Fibroblast of skin of left quadriceps (primary cell): ENCODE measurements at places on chromosomes 7 and 10.

DNA sequence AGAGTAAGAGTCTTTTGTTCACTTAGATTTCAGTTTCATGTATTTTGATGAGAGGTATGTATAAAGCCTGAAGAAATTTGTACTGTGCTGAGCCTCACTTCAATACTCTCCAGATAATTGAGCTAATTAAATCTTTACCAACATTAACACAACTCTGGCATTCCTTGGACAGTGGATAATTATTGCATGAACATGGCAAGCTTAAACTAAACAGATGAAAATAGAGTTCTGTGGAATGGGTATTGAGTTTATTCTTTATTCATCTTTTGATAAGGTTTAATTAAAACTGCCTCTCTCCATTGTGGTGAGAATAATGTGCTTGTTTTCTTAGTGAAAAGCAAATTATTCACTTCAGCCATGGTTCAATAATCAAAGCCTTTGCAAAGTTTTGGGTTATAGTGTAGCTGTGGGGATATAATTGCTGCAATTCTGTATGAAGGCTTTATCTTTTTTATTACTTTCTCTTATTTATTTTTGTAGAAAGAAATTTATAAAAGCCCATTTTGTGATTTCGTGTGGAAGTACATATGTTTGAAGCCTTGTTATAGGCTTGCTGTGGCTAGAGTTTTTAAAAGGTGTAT is 126.4 kb upstream of the FZD1 start:
- no peak for DNase-seq

GRCh38 chr7:2220954-2221353 is 11.8 kb downstream of the MAD1L1 start:
- no peak for DNase-seq

- DNase-seq = no peak
These were observed 173.3 kb downstream of the SLIT1 start for GRCh38 chr10:97012470-97012869.

GRCh38 chr7:25752967-25753791 is 398.8 kb upstream of the NFE2L3 start:
- no peak for DNase-seq

- peak; percentile 43 for DNase-seq
These were observed 406.5 kb downstream of the SUGCT start for GRCh38 chr7:40541336-40541735.

DNA sequence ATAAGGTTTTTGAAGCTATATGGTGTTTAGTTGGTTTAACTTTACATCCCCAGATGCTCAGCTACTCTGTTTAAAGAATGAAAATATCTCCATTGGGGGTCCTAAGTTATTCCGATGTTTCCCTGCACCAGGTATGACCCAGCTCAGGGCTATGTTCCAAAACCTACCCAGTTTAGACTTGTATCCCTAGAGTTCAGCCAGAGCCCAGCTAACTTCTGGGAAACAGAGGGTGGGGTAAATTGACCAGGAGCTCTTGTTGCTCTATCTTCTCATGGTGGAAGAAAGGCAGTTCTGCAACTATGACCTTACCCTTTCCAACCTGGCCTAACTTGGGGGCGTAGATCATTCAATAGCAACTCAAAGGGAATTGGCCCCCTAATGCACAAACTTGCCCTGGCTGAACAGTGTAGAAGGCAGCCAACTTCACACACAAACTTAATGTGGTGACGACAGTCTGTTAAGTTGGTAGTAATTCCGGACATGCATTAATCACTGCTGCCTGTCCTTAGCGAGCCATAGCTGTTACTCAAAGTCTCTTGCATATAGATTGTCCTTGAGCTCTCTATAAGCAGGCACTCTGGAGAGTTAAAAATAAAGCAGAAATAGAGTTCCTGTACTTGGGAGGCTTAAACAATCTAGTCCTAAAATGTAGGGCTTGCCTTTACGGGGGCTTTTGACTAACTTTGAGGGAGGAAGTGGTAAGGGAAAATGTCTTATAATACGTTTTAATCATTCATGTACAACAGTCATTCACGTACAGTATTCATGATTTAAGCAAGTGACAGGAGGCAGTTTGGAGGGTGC is 5.3 kb upstream of the ZNRF2 start:
- DNase-seq = no peak

DNA sequence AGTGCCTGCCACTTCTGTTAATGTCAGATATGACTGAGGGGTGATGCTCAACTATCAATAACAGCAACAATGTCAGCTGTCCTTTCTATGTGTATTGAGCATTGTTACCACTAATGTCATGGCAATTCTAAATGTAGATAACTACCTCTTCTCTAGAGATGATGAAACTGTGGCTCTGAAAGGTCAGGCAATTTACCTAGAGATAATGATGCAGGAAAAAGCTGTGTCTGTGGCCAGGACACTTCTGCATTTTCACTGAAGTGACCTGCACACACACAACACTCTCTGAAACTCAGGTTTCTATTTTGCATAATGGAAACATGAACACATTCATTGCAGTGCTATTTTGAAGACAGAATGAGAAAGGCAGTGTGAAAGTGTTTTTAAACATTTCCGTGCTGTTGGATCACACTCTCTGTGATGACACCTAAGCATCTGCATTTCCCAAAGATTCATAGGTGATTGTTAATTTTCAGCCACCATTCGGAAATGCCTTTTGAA is 148.2 kb downstream of the KCND2 start:
- no peak for DNase-seq

DNA sequence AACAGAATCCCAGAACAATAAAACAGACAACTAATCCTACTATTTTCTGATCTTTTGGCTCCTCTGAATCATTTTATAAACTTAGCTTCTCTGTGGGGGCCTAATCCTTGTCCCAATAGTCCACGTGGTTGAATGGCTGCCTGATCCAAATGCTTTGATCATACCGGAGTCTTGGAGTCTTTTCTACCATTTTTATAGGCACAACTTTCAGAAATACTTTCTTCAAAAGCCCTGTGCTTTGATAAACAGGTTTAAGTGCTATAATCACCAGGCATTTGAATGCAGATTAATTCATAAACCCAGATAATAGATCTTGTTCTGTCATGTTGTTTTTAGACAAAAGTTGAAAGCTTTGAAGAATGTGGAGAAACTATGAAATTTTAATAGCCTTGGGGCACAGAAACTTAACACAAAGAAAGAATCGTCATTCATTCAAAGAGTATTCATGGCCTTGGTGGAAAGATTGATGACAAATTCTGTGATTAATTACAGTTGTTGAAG is 163.7 kb downstream of the AHR start:
- peak; percentile 9 for DNase-seq

DNA sequence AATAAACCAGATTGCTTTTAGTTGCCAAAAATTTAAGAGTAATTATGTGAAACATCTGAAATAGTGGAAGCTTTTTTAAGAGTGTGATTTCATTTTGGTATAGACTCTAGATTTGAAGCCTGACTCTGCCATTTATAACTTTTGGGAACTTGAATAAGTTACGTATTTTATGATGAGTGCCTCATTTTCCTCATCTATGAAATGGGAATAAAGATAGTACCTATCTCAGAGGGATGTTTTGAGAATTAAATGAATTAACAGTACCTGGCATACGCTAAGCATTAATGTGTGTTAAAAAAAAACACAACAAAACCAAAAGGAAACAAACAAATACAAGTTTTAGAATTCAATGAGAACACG is 12.9 kb downstream of the PRKAR2B start:
- no peak for DNase-seq

GRCh38 chr7:47149208-47149839 is 432.6 kb downstream of the TNS3 start:
- DNase-seq = no peak

- peak; percentile 73 for DNase-seq
These were observed 137.2 kb upstream of the IGFBP3 start for GRCh38 chr7:46058086-46058823.

- no peak for DNase-seq
These were observed 150.3 kb downstream of the LRRTM3 start for GRCh38 chr10:67076144-67076543.

GRCh38 chr10:20302033-20302432 is 485.8 kb downstream of the PLXDC2 start:
- no peak for DNase-seq

- DNase-seq = no peak
These were observed 4.1 kb upstream of the CALML5 start for GRCh38 chr10:5503477-5503835.

DNA sequence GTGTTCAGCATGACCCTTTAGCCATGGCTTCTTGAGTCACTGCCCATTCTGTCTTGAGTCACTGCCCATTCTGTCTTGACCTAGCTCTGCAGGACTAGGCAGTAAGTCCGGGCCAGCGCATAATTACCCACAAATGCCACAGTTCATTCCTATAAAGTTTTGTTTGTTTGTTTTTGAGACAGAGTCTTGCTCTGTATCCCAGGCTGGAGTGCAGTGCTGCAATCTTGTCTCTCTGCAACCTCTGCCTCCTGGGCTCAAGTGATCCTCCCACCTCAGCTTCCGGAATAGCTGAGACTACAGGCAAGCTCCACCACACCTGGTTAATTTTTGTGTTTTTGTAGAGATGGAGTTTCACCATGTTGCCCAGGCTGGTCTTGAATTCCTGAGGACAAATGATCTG is 32.7 kb upstream of the TARP start:
- DNase-seq = no peak

DNA sequence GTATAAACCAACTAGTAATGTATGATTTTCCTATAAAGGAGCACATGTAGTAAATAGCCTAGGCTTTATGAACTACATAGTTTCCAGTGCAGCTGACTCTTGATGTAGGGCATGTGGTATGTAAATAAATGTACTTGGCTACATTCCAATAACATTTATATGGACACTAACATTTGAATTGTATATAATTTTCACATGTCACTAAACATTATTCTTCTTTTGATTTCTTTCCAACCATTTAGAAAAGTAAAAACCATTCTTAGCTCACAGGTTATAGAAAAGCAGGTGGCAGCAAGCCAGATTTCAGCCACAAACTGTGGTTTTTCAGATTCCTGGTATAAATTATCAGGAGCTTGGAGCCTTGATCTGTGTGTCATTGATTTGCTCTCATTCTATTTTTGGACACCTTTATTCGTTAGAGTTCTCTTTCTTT is 1182.0 kb downstream of the CNTNAP2 start:
- peak; percentile 75 for DNase-seq

GRCh38 chr7:105680505-105681187 is 99.4 kb upstream of the EFCAB10 start:
- no peak for DNase-seq

DNA sequence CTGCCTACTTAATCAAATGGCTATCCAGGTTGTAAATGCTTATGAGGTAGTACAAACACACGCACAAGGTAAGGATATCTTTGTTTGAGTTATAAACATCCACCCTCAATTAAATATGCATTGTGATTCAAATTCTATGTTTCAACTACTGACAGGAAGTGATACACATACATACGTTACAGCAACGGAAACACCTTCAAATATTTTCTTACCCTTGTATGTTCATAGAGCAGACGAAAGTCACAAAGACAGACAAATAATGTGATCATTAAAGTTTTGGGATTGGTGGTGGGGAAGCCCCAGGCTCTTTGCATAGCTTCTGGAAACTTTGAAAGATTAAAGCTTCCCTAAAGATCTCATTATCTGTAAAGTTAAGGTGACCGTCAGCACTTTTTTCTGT is 521.0 kb downstream of the PARD3 start:
- no peak for DNase-seq

GRCh38 chr10:28681291-28681763 is 4.0 kb downstream of the BAMBI start:
- no peak for DNase-seq

- no peak for DNase-seq
These were observed 189.9 kb upstream of the ADO start for GRCh38 chr10:62614389-62615157.

DNA sequence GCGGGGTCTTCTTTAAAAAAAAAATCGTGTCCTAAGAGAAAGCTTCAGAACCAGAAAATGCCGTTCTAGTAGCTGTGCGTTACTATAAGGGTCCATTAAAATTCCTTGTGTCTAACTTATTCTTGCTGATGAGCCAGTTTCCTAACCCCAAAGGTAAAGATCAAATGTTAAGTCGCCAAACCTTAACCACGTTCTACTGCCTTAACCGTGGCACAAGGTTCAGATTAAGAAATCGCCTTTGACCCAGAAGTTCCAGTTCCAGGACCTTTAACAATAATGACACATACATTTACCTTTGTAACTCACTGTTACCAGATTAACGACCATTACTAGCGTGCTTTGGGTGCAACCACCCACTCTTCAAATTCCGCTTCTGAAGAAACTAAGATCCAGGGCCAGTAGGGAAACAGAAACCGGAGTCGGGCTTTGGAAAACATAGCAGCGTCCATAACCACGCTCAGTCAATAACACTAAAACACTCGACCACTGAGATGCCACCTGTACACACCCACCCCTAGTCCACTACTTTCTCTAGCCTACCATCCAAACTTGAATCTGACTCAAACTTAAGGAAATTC is 620 bp downstream of the BET1 start:
- no peak for DNase-seq

GRCh38 chr10:130140425-130140824 is 4.2 kb downstream of the GLRX3 start:
- no peak for DNase-seq

DNA sequence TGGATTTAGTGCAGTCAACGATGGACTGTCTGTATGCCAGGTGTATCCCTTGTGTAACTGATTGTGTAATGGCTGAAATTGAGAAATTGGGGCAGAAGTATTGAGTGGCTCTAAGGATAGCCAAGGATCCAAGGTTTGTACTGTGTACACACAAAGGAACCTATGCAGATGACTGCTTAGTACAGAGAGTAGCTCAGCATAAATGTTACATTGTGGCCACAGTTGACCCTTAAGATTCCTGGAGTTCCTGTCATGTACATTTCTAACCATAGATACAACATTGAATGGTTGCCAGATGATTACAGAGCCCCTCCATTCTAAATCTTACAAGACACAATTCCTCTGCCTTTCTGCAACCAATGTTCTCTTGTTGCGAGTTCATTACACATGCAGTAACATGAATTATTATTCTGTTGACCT is 25.3 kb downstream of the CCDC126 start:
- peak; percentile 34 for DNase-seq

DNA sequence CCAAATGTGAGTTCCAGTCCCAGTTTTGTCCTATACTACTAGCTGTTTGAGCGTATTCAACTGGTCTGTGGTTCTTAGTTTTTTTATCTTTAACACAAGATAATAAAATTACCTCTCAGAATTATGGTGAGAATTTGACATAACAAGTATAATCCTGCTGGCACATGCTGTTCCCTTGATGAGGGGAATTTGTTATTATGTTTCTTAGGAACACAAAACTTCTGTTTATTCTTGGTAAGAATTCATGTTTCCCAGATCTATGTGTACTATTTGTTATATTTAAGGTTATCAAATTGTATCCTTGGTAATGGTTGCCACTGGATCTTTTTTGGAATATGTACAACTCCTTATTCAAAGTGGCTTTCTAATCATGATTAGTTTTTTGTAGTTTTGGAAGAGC is 335.6 kb downstream of the ADK start:
- DNase-seq = no peak

GRCh38 chr7:128530855-128531104 is 54.2 kb downstream of the METTL2B start:
- DNase-seq = no peak
